ENCODE measurements at places on chromosomes 4 and X.

DNA sequence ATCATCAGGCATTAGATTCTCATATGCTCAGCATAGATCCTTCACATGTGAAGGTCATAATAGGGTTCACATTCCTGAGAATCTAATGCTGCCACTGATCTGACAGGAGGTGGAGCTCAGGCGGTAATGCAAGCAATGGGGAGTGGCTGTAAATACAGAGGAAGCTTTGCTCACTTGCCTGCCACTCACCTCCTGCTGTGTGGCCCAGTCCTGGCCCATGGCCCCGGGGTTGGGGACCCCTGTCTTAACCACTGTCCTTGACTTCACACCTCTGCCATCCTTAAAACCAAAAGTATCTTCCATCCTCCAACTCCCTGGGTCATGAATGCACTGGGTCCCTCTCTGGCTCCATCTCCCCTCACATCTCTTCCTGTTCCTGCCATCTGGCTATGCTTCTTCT lies 129.1 kb downstream of the HMX1 start:
- no peak for DNase-seq

DNA sequence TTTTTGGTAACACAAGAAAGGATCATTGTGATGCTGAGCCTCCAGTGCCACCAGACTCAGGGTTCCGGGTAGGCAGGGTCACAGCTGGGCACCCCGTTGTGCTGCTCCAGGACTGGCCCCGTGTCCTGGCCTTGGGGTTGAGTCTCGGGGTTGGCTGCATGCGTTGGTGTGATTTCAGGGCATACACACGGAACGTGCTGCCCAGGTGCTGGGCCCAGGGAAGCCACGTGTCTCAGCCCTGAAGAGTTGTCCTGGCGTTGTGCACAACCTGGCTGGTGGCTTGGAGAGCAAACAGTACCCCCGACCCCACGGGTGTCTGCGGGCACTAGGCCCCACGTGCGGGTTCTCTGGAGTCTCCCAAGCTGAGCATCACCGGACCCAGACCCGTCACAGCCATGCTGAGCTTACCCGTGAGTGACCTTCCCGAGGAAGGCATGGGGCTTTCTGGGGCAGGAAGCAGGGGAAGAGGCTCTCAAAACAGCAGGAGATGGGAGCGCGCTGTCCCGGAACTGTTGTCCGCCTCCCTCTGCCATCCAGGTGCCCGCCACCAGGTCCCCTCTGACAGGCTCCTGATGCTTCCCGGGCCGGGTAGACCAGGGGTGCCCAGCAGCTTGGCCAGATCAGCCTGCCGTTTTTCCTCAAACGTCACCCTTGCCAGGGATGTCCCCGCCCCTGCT lies 66.1 kb upstream of the ENPP6 start:
- no peak for DNase-seq

- DNase-seq = no peak
Measured at GRCh38 chr4:2862528-2862927, 18.9 kb downstream of the ADD1 start.

- no peak for DNase-seq
Measured at GRCh38 chr4:39103291-39103690, 41.3 kb downstream of the KLHL5 start.

GRCh38 chr4:105896461-105896942 lies 1.2 kb downstream of the NPNT start:
- no peak for DNase-seq

GRCh38 chr4:135839712-135840111 lies 1638.1 kb upstream of the PABPC4L start:
- no peak for DNase-seq
